GM12865 (cell line): ENCODE measurements at places on chromosomes 11 and 22.

DNA sequence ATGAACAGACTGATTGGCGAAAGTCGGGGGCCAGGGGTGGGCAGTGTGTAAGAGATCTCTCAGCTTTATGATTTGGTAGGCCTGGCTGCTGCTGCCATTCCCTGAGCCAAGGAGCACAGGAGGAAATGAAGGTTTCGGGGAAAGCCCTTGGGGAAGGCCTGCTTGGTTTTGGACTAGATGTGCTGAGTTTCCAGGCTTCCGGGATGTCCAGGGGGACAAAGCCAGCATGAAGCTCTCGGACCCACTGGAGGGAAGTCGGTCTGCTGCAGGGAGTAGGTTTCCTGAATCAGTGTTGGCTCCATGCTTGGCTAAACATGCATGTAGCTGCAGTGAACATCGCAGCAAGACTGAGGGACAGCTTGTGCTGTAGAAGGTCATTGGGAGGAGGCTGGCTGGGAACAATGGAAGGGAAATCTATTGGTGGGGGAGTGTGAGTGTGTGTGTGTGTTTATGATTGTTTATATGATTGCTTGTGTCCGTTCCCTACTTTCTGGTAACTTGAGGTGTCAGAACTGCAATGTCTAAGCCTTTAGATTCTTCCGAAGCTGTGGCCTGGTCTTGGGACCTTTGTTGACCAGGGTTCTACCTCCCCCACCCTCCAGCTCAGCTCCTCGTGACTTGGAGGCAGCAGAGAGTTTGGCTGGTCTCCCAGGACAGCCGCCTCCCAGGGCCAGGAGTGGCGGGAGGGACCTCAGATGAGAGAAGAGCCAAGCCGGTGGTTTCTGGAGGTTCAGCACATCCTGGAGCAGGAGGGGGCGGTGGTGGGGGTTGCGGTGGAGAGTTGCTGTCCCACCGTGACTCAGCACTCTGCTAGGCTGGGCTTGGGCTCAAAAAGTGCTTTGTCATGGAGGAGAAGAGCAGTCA, 4.0 kb upstream of the FTH1 start:
- peak; percentile 93 for DNase-seq

GRCh38 chr22:38040953-38041759, 16.0 kb upstream of the PICK1 start:
- no peak for DNase-seq

GRCh38 chr11:64227405-64227956, 1.4 kb downstream of the NUDT22 start:
- no peak for DNase-seq

- DNase-seq, result peak; percentile 61
These were observed 160.5 kb upstream of the DDI1 start for GRCh38 chr11:103875855-103876510.

DNA sequence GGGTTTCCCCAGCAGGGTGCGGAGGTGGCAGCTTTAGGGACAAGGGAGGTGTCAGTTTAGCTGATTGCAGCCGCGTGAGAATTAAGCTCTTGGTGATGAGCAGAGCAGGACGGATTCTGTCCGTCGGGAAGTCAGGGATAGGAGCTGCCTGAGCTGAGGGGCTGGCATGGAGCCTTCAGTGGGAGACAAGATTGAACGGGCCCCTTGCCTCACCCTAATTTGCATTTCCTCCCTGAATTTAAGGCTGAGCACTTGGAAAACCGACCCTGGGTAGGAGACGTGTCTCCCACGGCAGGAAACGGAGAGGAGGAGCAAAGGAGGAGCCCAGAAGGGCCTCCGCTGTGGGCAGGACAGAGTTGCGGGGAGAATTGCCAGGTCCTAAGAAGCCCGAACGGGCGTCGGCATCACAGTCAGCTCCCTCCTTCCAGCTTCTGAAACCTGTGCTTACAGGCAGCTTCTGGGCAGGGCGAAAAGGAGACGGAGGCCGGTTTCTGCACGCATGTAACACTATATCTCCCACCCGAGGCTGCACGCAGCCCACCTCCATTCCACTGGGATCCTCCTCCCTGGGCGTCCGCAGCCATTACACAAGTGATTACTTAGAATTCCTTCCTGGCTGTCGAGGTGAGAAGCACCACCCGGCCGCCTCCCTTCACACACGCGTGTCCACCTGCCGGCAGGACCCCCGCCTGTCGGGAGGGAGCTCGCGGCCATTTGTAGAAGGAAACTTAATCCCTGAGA, 345.8 kb downstream of the BRD1 start:
- DNase-seq, result no peak

GRCh38 chr11:91585035-91585801, 639.4 kb upstream of the FAT3 start:
- DNase-seq, result peak; percentile 7

- peak; percentile 62 for DNase-seq
These were observed 26.9 kb downstream of the TRMU start for GRCh38 chr22:46362203-46362933.

DNA sequence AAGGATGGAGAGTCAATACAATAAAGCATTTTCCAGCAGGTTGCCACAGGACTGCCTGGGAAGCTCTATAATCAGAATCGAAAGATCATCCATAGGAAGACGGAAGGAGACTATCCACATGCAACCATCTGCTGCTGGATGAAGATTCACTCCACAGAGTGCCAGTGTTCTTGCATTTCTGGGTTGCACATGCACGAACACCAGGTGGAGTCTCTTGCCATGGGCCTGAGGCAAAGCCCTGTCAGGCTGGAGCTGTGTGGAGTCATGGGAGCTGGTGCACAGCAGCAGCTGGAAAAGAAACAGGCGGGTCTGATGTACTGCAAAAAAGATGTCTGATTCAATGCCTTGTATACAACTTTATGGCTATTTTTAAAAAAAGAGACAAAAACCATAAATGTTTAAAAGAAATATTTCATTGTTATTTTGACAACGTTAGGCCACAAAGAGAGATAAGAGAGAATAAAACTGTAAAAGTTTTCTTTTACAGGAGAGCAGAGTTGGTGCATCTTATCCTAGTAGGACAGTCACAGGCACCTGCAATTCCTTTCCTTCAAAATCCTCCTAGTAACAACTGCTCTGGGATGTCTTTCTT, 12.9 kb upstream of the FAT3 start:
- DNase-seq, result no peak

DNA sequence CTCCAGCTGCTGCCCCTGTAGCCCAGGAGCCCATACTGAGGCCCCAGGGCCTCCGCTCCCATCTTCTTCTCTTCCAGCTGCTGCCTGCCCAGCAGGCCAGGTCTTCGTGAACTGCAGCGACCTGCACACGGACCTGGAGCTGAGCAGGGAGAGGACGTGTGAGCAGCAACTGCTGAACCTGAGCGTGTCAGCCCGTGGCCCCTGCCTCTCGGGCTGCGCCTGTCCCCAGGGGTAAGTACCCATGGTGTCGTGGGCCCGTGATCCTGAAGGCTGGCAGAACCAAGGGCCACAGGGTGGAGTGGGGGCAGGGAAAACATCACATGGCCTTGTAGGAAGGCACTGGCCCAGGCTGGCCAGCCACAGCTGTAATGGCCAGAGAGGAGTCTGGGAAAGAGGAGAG, 31.2 kb downstream of the OTOG start:
- no peak for DNase-seq

DNA sequence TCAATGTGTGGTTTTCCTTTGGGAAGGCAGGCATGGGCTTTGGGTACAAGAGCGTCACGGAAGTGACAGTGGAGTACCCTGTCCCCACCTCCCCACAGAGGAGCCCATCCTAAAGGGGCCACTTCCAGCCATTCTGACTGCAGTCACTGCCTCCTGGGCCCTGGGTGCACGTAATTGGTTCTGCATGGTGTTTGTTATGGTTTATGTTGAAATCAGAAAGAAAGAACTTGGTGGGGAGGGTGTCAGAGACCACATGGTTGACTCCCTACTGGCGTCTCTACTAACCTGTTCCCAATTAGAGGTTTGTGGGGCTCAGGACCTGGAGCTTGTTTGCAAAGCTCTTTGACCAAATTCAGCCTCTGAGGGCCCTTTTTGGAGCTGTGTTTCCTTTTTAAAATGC, 40.8 kb downstream of the RIBC2 start:
- DNase-seq, result no peak
